ENCODE measurements at places on chromosomes 3 and 15.

- DNase-seq: no peak
Measured at GRCh38 chr3:158264894-158265293, 155.0 kb downstream of the RSRC1 start.

DNA sequence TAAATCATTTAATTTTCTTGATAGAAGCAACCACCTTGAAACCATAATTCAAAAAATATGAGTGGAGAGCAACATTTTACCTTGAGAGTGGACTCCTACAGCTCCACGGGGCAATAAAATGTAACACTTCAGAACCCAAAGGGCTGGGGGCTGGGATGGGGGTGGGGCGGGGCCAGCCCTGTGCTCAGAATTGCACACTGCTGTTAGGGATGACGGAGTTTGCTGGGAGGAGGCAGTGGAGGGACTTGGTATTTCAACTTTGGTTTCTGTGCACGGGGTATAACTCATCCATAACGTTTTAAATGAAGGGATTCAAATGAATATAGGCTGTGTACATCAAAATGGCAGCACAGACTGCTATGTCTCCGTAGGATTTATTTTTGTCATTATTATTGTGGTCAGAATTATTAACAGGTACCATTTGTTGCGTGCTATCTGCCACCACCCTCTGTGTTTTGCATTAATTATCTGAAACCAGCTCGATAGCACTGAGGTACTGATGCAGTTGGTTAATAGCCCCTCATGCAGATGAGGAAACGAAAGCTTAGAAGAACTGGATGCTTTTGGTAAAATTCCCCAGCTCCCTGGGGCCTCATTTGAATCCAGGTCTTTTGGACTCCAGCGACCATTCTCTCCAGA is 29.4 kb upstream of the WNT5A start:
- DNase-seq: no peak

DNA sequence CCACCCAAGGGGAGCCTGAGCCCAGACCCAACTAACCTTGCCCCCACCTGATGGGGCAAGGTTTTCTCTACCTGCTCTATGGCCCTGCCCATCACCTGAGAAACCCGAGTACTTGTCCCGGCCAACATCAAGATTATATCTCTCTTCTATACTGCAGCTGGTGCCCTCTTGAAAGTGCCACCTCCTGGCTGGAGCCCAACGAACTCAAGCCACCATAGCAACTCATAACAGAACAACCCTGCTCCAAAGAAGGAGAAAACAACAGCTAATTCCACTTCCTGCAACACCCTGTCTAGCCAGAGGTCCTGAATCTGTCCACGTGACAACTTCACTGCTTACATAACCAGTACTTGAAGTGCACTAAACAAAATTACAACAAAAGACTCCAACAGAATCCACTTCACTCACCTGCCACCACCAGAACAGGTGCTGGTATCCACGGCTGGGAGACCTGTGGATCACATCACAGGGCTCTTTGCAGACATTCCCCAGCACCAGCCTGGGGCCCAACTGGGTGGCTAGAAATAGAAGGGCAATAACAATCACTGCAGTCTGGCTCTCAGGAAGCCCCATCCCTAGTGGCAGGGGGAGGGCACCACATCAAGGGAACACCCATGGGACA is 49.2 kb downstream of the PIERCE2 start:
- no peak for DNase-seq

DNA sequence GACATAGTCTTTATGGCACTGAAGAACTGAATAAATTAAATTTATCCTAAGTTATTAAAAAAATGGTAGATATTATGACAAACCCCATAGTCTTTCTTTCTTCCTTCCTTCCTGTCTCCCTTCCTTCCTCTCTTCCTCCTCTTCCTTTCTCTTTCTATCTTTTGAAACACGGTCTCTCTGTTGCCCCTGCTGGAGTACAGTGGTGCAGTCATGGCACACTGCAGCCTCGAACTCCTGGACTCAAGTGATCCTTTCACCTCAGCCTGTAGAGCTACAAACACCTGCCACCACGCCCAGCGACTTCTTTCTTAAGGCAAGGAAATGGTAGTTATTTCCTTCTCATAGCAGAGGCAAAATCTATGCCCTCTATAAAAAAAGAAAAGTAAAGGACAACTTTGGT is 354.6 kb downstream of the GAP43 start:
- DNase-seq: no peak

GRCh38 chr3:72724070-72724469 is 124.2 kb downstream of the SHQ1 start:
- DNase-seq: no peak
